ENCODE measurements at places on chromosomes 2 and 18.

DNA sequence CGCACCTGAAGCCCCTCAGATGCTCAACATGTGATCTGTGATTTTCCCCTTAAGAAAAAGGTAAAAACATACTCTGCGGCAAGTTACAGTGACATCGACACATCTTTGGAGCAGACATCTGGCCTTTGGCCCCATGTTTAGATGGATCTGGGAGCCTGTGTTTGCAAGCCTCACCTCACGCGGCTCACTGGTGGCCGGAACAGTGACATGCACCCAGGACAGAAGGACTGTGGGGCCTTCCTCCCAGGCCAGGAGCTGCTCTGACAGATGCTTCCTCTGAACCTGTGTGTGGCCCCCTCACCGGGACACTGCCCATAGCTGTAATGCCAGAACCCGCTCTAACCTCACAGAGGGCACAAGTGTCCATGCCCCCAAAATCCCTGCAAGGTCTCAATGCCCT is 13.1 kb downstream of the PASK start:
- no peak for DNase-seq

GRCh38 chr2:175234650-175235049 is 53.1 kb upstream of the ATP5MC3 start:
- no peak for DNase-seq

GRCh38 chr2:167504061-167504460 is 615.8 kb downstream of the XIRP2 start:
- no peak for DNase-seq

DNA sequence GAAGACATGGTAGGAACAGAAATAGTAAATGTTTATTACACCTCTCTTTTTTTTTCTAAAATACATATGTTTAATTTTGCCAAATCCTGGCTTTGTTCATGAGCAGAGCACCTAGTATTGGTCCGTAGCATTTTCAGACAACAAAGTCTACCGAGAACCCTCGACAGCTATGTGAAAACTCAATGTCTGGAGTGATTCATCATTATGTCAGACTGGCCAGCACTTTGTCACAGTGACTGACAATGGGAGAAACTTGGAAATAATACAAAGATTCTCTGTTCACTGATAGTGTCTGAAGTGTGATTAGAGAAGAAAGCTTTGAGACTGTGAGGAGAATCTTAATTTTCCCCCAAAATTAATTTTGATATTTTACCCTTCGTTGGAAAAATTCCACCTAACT is 143.0 kb downstream of the HNMT start:
- DNase-seq = no peak

GRCh38 chr2:150535176-150535575 is 47.7 kb upstream of the RND3 start:
- no peak for DNase-seq

GRCh38 chr2:196360650-196361049 is 189.3 kb upstream of the STK17B start:
- no peak for DNase-seq

DNA sequence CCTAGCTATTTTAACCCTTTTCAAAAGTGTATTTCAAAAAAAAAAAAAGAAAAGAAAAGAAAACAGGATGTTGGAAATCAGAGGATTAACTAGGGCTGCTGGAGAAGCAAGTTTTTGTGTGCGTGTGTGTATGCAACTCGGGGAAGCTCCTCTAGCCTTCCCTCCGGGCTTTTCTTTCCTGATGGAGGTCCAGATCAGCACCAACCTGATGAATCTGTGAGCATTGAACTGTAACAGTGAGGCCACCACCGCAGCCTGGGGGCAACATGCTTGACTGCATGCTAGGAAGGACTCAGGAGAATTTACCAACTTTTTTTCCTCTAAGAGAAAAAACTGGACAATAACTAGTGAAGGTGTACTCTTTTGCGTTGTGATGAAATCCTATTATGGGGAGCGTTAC is 2.3 kb downstream of the OBSL1 start:
- DNase-seq = no peak

DNA sequence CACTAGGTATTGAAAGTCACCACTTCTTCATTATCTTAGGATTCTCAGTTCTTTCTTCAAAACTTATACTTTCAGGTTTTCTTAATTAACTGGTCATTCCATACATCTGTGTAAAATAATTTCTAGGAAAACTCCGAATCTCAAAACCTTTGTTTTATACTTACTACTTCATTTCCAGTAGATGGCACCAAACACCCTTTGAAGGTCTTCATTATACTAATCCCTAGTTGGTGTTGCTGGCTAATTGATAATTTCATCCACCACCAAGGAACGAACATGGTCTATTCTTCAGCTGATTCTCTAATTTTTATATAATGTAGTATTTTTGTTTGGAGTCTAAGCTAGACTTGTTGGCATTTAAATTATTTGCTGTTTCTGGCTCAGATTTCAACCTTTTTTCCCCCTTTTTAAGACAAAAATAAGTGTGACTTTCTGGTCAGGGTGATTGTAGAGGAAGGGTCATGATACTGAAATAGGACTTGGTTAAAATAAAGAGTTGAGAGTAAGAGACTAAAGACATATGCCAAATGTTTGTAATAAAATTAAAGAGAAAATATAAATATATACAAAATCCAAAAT is 2.8 kb upstream of the MXD1 start:
- DNase-seq = peak; percentile 11
